Fibroblast of lung (primary cell): ENCODE measurements at places on chromosomes 2 and 18.
A peak's percentile ranks its signal among the peaks of the same experiment; 100 is the strongest.

DNA sequence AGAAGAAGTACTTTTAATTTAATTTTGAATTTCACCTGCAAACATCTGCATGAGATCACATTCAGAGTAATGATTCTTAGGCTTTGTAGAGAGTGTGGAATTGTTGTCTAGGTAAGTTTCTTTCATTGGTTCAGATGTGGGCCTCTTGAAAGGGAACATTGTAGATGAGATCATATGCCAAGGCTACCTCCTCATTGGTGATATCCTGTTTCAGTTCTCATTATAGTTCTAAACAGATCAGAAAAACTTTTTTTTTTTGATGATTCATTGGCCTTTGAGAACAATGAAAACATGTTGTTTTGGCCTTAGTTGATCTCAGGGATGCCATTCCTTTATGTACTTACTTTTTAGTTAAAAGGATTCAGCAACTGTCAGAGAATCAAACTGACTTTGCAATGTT, 44.5 kb downstream of the EML6 start:
- peak; percentile 33 for DNase-seq

DNA sequence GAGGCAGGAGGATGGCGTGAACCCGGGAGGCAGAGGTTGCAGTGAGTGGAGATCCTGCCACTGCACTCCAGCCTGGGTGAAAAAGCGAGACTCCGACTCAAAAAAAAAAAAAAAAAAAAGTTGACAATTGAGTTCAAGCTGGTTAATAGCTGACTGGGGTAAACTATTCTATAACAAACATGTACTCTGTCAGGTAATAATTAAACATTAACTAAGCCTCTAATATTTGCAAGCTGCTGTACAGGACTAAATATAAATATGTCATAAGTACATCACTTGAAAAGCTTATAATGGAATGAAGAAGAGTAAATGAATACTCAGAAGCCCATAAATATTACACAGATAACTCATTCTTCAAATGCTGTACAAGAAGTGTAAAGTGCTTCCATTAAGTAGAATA, 190.4 kb upstream of the CRIM1 start:
- DNase-seq = no peak

DNA sequence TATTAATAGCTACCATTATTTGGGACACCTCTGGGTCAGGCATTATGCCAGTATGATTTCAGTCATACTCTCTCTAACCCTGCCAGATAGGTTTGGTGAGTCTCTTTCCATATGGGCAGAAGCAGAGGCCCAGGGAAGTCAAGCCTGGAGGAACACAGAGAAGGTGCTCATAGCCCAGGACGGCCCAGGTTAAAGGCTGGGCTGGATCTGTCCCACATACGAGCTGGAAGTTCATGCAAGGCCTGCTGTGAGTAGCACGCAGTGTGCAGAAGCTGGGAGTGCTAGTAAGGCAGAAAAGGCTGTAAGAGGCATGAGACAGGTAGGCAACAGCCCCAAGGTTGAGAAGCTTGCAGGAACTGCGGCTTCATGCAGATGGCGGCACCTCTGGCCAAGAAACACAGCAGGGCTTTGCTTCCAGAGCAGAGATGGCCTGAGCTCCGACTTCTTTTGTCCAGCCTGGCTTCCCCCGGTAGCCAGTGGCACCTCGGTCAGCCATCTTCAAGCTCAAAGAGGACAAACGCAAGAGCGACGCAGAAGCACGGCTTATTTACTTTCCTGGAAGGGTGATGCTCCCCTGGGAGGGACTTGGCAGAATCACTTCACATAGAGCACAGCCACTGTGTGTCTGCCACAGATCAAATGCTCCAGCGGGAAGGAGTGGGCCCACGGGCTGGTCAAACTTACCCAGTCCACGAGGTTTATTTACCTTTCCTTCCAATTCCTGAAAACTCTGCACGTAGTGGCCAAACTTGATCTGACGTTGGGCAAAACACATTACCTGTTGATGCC, 58.5 kb upstream of the MAP4K4 start:
- DNase-seq = no peak

GRCh38 chr18:29711932-29712331, 1330.6 kb downstream of the DSC3 start:
- no peak for DNase-seq

- peak; percentile 61 for DNase-seq
Observed at GRCh38 chr2:143954186-143954585, 565.7 kb downstream of the ZEB2 start.

DNA sequence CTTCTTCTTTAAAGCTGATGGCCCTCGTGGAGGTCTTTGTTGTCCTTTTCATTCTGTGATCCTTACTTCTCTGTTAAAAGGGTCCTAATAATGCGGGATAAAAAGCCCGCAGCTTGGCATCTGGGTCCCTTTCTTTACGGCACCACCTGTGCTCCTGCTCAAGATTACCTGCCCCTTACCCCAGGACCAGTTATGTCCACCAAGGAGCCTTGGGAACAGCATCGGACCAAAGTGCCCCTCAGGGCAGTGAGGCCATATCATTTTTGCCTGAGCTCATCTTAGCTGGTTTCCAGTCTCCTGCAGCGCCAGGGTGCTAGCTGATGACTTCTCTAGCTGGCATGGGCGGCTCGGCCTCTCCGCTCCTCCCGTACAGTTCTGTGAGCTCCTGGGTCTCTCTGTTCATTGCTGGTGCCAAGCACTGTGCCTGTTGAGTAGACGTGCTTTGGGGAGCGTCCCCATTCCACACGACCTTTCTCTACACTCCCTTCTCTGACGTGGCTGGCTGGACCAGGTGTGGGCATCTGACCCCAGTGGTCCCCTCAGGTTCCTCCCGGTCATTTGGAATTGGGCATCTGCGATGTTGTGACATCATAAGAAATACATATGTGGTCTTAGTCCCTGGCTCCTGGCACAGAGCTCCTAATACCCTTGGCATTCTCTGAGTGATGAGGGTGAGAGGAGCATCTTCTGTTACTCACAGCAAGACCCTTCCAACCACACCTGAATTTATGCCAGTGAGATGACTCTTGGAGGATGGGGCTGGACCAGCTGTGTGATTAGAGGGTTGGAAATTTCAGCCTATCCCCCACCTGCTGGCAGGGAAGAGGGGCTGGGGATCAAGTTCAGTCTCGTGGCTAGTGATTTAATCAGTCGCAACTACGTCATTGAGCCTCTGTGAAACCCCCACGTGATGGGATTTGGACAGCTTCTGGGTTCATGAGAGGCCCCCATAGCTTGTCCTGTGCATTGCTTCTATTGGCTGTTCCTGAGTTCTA, 134.2 kb upstream of the HS6ST1 start:
- DNase-seq = no peak

GRCh38 chr2:172972005-172972619, 103.5 kb upstream of the MAP3K20 start:
- peak; percentile 20 for DNase-seq

DNA sequence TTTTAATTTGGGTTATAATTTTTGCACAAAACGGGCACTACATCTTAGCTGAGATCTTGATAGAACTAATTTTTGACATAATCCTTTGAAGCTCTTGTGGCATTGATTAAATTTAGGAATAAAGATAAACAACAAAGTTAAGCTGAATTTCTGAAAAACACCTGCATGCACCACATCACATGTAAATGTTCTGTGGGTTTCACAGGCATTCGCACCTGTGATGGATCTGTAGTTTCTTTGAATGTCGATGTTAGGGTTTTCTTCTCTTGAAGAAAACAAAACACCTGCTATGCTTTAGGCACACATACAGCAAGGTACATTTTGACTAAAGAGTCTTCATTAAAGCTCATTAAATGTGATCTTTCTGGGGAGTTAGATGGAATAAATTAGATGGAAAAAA, 60.3 kb downstream of the RPIA start:
- DNase-seq = no peak

- DNase-seq = peak; percentile 37
Observed at GRCh38 chr2:8268172-8268783, 413.6 kb upstream of the ID2 start.

- DNase-seq = no peak
Observed at GRCh38 chr18:59551902-59552635, 145.2 kb downstream of the CCBE1 start.

DNA sequence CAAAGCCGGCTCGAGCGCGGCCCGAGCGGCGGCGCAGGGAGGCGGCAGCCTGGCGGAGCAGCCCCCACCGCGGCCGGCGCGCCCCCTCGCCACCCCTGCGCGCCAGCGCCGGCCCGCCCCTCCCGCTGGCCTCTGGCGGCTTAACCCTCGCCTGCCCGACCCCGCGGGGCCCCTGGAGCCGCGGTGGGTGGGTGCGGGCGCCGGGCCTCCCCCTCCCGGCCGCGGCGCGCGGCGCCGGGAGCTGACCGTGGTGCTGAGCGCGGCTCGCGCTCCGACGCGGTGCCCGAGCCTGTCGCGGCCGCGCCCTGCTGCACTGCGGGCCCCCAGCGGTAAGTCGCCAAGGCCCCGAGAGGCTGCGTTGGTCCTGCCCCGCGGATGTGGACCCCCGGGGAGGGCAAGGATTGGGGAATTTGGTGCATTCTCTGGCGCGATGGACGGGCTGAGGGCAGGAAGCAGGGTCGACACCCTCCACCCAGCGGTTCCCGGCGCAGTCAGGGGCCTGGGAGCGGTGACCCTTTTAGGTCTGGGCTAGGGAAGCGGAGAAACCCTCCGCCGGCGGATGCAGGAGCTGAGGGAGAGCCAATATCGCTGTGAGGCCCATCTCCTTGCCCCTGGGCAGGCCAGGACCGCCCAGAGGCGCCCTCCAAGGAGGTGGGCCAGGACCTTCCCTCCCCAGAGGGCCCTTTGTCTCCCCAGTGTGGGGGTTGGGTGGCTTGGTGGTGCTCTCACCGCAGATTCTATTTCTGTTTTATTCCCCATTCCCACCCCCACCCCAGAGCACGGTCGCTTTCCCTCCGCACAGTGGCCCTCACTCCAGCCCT, 923 bp downstream of the AMER3 start:
- no peak for DNase-seq

GRCh38 chr2:114405247-114406116, 37.0 kb upstream of the DPP10 start:
- no peak for DNase-seq
